ENCODE measurements at places on chromosomes 5 and 9. TPM values are rescaled to one million over a fixed set of nuclear protein-coding genes. Genes with fewer than 3 reads are reported as not detected.

ZNF354C gene
- 0.80 TPM for total RNA-seq

HRCT1 gene
- 0.32 TPM for total RNA-seq

AFAP1L1 gene
- total RNA-seq: 9.5 TPM

LOX gene
- total RNA-seq: 2.5 TPM

FOXD1 gene
- 19.3 TPM for total RNA-seq

PIGO gene
- 48.3 TPM for total RNA-seq

PCDHB4 gene
- total RNA-seq: 0.11 TPM

PCYOX1L gene
- 2.8 TPM for total RNA-seq

SLC36A3 gene
- not detected for total RNA-seq

ANKRD33B gene
- 10.9 TPM for total RNA-seq

LTC4S gene
- total RNA-seq: 0.32 TPM

PLAA gene
- 37.6 TPM for total RNA-seq

APBA1 gene
- total RNA-seq: 0.13 TPM

PTPN3 gene
- 16.0 TPM for total RNA-seq

STKLD1 gene
- 0.68 TPM for total RNA-seq

LEAP2 gene
- total RNA-seq: 0.86 TPM

ISCA1 gene
- 46.5 TPM for total RNA-seq

CER1 gene
- not detected for total RNA-seq

DNAI1 gene
- total RNA-seq: 0.65 TPM

MSANTD3 gene
- 75.2 TPM for total RNA-seq

SLC12A2 gene
- total RNA-seq: 12.7 TPM

GGTA1 gene
- not detected for total RNA-seq

IFNA21 gene
- not detected for total RNA-seq

C5orf46 gene
- not detected for total RNA-seq

DRD1 gene
- 0.15 TPM for total RNA-seq

OR1L8 gene
- not detected for total RNA-seq

PAX5 gene
- not detected for total RNA-seq

SHOC1 gene
- total RNA-seq: not detected

RNF183 gene
- not detected for total RNA-seq

INPP5E gene
- 20.7 TPM for total RNA-seq

ACOT12 gene
- not detected for total RNA-seq

EIF4E1B gene
- not detected for total RNA-seq

PAPPA gene
- total RNA-seq: 26.2 TPM

STPG3 gene
- not detected for total RNA-seq

VCAN gene
- 12.7 TPM for total RNA-seq

PCDHA1 gene
- total RNA-seq: 0.15 TPM

SYK gene
- total RNA-seq: 0.54 TPM

CYFIP2 gene
- total RNA-seq: 20.2 TPM

HK3 gene
- total RNA-seq: not detected

TRIM36 gene
- total RNA-seq: 2.3 TPM

PRLR gene
- total RNA-seq: 0.19 TPM

INIP gene
- 21.0 TPM for total RNA-seq

ENTREP1 gene
- total RNA-seq: 0.54 TPM

EGFLAM gene
- total RNA-seq: 0.17 TPM

SLC34A3 gene
- total RNA-seq: 0.11 TPM

DBH gene
- not detected for total RNA-seq

TAF1L gene
- not detected for total RNA-seq

INSL6 gene
- not detected for total RNA-seq

All from A549 treated with GW870086 at 1 μM for 4 hours (cell line).